Cardiac septum (tissue), 1 donor: ENCODE measurements at places on chromosomes 6 and 20.

DNA sequence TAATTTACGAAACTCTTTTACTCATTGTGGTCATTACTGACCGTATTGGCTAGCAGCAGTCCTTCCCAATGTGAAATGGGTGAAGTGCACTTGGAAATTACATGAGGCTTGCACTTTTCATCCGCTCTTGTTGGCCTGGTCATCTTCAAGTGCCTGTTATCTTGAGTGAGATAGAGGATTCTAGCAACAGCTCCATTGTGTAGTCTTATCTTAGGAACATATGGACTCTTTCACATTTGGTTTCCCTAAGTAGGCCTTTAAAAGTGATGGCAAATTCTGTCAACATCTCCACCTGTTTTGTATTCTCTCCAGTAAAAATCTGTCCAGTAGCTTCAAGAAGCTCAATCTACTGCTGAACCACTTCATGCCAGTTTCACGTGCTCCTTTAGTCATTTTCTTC lies 114.8 kb upstream of the MARCKS start:
- no peak for DNase-seq

DNA sequence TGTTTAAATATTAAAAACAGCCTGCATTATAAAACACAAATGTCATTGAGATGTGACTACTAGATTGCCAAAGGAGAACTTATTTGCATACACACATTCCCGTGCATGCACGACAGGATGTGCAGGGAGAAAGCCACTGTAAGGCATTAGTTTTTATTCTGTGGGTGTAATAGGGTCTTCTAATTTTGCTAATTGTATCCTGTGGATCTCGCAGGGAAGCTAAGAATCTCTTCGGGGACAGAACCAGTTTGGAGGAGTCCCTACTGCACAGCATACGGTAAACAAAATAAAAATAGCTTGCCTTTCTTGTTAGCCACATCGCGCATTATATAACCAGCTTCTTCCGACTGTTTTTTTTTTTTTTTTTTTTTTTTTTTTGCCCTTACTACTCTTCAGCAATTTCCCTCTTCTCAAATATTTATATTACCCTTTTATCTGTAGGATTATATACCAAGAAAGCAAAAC lies 2.0 kb downstream of the ATXN1 start:
- no peak for DNase-seq

DNA sequence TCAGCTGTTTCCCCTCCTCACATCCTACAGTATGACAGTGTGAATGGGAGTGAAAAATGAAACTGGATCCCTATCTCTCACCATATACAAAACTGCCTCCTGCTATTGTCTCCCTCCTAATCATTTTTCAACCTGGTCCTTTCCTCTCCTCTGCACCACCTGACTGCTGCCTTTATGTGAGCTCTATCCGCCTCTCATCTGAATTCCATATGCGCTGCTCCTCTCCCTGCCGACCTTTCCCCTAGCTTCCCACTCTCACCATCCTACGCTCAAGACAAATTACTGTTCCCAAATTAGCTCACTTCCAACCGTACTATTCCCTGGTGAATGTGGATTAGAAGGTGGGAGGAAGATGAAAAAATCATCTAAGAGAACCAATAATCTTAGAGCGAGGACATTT lies 148.4 kb upstream of the FBXL4 start:
- no peak for DNase-seq

GRCh38 chr6:24251339-24251738 lies 106.5 kb downstream of the DCDC2 start:
- DNase-seq: no peak

- DNase-seq: no peak
These were observed 154.0 kb upstream of the MANEA start for GRCh38 chr6:95423331-95423730.

DNA sequence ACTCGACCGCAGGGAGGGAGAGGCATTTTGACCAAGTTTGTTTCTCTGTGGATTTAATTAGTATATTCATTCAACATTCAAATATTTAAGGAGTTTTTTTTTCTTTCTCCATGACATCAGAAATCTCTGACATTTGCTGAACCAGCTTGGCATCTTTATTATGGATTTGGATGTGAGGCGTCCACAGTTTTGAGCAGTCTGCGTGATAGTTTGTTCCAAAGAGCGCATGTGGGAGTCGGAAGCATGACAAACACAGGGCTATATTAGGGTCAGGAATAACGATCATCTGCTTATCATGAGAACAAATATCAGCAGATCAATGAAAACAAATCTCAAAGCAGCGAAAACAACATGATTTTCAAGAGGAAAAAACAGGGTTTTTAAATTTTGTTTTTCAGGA lies 373.2 kb downstream of the CDH4 start:
- DNase-seq: no peak

- no peak for DNase-seq
These were observed 24.5 kb upstream of the CD83 start for GRCh38 chr6:14092838-14093789.

- DNase-seq: no peak
These were observed 18.2 kb downstream of the NCOA5 start for GRCh38 chr20:46071573-46071972.

DNA sequence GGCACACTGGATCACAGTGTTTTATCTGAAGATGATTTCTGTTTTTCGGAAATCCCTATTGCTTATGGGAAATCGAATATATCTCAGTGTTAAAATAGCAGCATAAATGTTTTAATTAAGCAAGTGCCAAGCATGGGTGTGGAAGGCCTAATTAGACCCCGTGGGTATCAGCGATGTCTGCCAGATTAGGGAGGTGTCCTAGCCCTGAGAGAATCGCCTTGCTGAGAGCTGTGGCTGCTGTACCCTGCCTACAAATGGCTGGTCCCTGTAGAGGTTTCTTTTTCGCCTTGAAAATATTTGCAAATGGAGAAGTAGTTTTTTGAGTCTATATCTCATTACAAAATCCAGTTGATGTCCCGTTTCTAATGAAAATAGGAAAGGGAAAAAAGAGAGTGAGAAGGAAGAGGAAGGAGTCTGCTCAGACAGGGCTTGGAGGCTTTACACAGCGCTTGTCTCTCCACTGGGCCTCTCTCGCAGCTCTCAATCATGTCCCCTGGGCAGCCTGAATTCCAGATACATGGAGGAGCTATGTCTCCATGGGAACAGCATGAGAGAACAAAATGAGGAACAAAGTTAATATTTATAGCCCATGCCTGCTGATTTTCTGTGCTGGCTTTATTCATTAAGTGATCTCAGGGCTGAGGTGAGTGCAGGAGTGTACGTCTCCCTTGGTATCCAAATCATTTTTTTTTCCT lies 35.2 kb upstream of the BCLAF1 start:
- DNase-seq: no peak

GRCh38 chr6:12769556-12770256 lies 53.1 kb downstream of the PHACTR1 start:
- no peak for DNase-seq

DNA sequence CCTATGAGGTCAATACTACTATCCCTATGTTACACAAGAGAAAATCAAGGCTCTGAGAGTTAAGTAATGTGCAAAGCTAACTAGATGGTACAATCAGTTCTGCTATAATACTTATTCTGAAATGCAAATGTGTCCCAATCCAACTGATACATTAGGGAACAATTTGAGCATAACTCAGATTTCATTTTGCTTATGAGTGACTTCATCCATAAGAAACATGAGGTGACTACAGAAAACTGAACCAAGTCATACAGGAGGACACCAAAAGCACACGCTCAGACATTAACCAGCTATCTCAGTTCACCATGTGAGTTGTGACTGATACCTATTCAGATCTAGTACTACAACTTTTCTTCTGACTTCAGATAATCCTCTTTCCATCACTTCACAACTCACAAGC lies 179.9 kb upstream of the RUNX2 start:
- no peak for DNase-seq
